ENCODE measurements at places on chromosomes 4 and X.

DNA sequence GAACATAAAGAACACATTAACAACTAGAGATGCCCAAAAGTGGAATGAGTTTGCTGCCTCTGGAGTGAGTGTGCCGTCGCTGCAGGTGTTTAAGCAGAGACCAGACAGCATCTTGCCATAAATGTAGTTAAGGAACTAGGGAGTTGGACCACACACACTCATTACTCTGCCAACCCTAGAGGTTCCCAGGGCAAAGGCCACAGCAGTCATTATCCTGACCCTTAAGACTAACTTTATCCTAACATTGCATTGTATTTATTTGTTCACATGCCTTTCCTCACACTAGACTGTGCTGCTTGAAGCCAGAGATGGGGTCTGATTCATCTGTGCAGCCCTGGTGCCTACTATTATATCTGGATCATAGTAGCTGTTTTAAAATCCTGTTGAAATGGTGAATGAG is 16.9 kb upstream of the PLA2G12A start:
- DNase-seq: no peak

DNA sequence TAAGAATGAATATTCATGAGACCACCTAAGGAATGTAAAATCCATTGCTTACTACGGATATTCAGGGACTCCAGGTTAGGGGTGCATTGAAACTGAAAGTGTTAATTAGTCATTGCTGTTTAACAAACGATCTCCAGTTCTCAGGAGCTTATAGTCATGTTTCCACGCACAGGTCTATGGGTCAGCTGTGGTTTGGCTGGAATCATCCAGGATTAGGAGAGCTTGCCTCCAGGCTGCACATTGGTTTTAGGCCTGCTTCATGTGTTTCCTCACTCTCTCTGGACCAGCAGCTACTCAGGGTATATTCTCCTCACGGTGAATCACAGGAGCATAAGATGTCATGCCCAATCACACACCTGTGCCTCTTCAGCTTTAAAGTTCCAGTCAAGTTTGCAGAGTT is 98.9 kb downstream of the ATXN3L start:
- no peak for DNase-seq

DNA sequence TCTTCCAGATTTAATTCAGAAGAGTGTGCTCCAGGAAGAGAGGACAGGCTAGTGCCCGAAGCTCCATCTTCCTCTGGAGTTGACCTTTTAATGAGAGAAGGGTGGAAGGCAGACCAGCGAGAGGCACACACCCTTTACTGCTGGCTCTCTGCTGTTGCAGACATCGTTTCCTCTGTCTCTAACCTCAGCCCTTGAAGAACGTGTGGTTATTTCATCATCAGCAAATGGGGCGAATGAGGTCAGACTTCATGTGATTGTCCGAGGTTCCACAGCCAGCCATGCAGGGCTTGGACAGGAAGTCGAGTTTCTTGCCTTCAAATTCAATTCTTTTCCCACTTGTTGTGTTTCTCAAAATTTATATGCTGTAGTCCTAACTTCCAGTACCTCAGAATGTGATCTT is 155.2 kb upstream of the MSX1 start:
- DNase-seq: no peak

- DNase-seq: no peak
These were observed 69.6 kb downstream of the F9 start for GRCh38 chrX:139600105-139600504.

DNA sequence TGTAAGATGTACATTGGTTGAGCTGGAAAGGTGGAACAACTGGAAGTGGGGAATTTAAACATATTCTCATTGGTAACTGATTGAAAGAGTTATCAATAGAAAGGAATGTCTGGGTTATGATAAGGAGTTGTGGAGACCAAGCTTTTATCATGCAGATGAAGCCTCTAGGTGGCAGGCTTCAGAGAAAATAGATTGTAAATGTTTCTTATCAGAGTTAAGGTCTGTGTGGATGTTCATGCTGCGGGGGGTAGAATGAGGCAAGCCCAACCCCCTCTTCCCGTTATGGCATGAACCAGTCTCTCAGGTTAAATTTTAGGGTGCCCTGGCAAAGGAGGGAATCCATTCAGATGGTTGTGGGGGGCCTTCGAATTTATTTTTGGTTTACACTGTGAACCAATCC is 16.0 kb downstream of the ARSD start:
- DNase-seq: no peak

GRCh38 chrX:147570483-147570882 is 341.2 kb upstream of the FMR1 start:
- DNase-seq: no peak

DNA sequence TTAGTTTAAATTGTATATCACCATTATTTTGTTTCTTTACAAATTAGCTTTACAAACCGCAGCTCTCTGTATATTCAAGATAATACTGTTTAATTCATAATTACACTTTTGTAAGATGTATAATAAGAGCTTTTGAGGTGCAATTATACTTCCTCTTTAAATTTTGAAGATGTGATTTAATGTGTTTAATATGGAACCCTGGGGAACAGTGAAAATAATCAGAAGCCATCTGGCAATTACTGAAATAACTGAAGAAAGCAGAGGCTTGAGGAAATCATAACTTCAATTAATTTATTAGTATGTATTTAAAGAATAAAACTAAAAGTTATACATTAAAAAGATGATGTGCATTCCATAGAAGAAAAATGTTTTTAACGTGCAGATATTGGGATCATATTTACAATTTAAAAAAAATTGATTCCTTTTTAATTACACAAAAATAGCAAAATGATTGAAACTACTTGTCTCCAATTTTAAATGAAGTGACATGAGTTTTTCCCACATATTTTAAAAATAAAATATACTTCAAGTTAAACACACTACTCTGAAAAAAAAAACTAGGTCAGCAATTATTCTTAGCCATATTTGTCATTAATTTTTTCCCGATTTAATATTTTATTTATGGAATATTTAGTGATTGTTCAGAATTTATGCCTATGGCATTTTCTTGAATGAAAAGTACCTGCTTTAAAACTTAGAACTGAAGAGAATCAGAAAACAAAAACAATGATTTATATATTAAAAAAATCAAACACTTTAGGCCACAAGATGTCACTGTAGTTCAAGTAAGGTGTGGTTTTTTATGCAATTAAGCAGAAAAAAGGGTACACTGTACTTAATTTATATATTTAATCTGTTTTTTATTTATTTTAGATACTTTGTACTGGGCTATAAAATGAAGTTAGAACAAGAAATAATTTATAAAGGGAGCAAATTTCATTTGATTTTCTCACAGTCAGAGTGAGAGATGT is 942.7 kb upstream of the NDST4 start:
- DNase-seq: no peak

GRCh38 chrX:63922221-63922620 is 137.2 kb upstream of the ARHGEF9 start:
- DNase-seq: no peak

- DNase-seq: no peak
These were observed 34.9 kb downstream of the GNL3L start for GRCh38 chrX:54564936-54565335.

GRCh38 chr4:109875106-109875505 is 27.2 kb downstream of the LRIT3 start:
- DNase-seq: no peak

GRCh38 chrX:71917621-71918343 is 7.1 kb downstream of the NHSL2 start:
- no peak for DNase-seq

DNA sequence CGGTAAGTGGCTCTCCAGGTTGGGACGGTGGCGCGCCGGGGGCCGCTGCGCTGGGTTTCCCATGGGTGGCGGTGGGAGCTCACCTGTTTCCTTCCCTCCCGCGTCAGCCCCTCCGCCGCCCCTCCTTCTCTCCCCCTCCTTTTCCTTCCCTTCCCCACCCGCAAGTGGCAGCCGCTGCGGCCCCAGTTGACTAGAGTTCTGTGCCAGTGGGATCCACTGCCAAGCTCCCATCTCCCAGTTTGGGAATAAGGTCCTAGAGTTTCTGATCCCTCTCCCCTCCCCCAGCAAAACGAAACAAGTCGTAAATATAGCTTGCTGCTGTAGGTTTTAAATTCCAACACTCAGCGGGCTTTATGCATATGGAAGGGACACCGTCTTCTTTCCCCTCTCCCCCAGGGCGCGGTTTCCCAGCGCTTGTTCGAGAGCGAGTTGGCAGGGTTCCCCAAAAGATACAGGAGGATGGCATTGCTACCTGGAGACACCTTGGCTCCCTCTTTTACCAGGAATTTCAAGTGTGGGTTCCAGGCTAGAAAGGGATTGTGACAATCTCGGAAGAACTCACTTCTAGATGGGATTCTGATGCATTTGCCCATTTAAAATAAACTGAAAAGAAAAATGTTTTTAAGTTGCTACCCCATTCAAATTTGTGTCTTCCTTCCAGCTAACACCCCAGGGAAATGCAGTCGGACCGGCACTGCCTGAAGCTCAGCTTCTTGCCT is 1.2 kb downstream of the TLL1 start:
- DNase-seq: no peak

- no peak for DNase-seq
These were observed 66.1 kb downstream of the DNAAF6 start for GRCh38 chrX:107272431-107272921.

DNA sequence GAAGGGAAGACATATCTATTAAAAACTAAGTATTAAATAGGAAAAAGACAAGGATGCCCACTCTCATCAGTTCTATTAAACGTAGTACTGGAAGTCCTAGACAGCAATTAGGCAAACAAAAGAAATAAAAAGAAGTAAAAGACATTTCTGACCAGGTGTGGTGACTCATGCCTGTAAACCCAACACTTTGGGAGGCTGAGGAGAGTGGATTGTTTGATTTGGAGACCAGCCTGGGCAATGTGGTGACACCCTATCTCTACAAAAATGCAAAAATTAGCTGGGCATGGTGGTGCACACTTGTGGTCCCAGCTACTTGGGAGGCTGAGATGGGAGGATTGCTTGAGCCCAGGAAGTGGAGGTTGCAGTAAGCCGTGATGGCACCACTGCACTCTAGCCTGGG is 1071.8 kb downstream of the FAT4 start:
- DNase-seq: no peak

DNA sequence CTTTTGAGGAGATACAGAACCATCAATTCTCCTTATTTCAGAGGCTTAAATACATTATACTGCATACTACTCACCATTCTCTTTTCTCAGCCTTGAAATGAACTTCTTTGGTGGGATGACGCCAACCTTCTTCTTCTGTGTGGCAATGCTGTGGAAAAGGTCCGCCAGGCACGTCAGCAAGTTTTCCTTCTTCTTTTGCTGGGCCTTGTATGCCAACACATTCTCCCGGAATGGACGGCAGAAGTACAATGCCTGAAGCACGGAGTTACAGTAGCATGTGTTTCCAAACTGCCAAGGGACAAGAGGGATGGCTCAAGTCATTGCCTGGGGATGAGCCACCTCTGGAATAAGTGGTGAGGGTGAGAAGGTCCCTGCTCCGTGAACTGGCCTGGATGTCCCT is 31.2 kb downstream of the USP46 start:
- no peak for DNase-seq

DNA sequence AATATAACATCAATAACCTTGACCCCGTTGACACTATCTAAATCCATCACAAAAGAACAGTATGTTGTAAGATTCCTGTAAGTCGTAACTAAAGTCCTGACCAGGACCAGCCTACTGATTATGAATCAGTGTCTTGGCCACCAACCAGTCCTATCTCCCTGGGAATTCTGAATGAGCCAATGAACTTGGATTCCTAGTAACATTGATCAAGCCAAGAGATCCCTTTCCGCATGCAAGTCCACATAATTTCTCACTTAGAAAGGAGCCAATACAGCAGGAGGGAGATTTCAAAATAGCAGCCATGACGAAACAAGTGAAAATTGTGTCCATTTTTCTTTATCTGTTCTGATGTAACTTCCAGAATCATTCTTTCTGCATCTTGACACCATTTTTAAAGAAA is 9.5 kb downstream of the XPNPEP2 start:
- no peak for DNase-seq

- no peak for DNase-seq
These were observed 4.3 kb downstream of the GK start for GRCh38 chrX:30657196-30658161.

GRCh38 chr4:117549524-117549923 is 464.1 kb upstream of the TRAM1L1 start:
- no peak for DNase-seq

DNA sequence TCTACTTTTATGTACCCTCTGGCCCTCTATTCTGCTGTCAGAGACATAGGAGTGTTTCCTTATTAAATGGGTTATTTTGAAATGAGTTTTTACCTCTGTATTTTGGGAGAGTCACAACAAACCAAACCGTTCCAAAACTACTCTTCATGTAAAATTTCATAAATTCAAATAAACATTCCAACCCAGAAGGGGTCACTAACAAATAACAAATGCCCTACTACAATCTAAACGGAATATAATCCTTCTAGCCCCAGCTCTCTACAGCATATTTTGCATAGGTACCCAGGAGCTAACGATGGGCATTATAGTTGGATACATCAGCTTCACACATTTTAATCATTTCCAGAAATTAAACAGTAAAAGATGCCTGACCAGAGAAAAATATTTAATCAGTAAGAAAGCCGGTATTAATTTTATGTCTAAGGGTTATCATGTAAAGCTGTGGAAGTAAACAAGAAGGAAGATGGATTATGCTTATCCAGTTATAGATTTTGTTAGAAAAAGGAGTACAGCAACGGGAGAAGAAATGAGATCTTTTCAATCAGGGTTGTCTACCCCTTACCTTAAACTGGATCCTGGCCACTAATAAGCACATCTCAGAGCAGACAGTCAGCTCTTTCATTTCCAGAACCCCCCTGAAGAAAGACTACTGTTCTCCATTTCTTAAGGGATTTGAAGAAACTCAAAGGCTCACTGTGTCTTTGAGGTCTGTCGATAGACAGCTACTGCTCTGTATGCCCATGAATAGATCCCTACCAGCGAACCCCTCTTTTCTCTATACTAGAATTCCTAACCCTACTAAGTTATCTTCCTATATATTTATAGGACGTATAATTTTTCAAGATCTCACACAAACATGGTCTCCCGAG is 1.2 kb downstream of the UGDH start:
- no peak for DNase-seq

DNA sequence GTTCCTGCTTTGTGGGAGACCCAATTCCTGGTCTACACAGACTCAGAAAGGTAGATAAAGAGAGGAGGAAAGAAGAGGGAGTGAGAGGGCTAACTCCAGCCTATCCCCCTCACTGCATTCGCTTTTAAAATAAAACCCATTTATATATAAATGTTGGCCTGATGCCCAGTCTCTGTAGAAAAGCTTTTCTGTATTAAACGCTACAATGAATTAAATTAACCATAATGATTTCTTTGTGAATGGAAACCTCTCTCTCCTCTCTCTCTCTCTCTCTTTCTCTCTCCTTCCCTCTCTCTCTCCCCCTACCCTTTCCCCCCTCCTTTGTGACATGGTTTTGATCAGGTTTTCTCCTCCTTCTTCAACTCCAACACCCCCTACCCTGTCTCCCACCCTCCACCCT is 34.8 kb downstream of the PJA1 start:
- DNase-seq: no peak

- DNase-seq: no peak
These were observed 1538.2 kb downstream of the TECRL start for GRCh38 chr4:62871078-62871477.

DNA sequence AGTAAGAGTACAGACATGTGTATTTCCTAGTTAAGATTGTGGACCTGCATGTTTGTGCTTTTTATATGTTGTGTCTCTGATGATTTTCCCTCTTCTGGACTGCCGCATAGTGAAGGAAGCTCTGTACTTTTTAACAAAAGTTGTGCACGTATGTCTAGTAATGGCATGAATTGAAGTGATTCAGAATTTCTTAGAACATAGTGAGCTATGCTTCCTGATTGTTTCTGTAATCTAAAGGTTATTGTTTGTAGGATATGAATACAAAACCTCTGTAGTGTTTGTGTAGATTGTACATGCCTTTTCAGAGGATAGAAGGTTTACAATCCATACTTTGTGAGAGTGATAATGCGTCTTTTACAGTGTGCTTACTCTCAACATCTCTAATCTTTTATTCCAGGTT is 37.0 kb upstream of the NUDT6 start:
- no peak for DNase-seq
